ENCODE measurements at places on chromosomes 6 and 20.

- DNase-seq, result no peak
Measured at GRCh38 chr6:25472906-25473305, 179.1 kb upstream of the SCGN start.

DNA sequence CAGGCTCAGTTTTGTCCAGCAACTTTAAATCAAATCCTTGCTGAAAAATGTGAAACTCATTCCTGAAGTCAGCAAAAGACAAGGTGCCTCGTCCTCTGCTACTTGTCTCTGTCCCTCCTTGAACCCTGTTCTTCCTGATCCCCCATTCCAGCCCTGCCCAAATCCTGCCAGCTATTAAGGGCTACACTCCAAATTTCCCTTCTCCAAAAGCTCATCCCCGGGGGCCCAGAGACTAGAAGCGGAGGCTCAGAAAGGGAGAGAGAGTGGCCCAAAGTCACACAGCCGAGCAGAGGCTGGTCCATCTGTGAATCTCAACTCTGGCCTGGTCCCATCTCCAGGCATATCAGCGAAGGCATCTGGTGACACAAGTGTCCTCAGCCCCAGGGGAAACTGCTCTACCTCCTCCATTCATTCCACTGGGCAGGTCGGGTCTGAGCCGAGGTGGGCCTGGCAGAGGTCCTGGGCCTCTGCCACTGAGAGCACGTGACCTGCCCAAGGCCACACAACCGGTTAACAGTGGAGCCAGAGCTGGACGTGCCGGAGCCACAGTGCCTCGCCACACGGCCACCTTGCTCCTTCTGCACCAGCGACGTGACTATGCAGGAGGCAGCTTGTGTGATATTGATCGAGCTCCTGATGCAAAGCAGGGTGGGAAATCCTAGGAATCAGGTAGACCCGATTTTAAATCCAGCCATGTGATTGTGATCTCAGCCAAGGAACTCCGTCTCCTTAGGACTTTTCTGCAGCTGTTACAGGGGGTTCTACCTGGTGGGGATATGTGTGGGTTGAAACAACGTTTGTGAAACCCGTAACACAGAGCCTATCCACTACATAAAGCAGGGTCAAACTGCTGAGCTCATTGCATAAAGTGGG lies 28.6 kb downstream of the NOL4L start:
- no peak for DNase-seq

- DNase-seq, result no peak
Measured at GRCh38 chr6:2915150-2915549, 12.0 kb upstream of the SERPINB9 start.

- DNase-seq, result no peak
Measured at GRCh38 chr6:169164986-169165385, 88.7 kb downstream of the THBS2 start.

- DNase-seq, result no peak
Measured at GRCh38 chr6:126628125-126628524, 288.2 kb downstream of the CENPW start.

GRCh38 chr6:2205396-2205795 lies 40.0 kb downstream of the GMDS start:
- no peak for DNase-seq

GRCh38 chr6:158211273-158212055 lies 43.3 kb downstream of the GTF2H5 start:
- DNase-seq, result no peak

- peak; percentile 90 for DNase-seq
Measured at GRCh38 chr6:135280375-135281136, 99.4 kb downstream of the MYB start.

DNA sequence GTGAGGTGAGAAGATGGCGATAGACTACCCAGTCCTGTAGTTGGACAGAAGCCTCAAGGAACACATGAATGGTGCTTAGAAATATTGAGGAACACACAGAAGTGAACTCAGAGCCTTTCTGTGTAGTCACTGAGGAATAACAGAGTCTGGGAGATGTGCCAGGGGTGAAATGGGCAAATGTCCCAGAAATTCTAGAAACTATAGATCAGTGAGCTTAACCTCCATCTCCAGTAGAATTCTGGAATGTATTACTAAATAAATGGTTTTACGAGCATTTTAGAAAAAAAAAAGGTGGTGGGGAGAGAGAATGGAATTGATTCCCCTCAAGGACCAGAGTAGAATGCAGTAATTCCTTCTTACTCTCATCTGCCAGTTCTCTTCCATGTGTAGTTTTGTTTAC lies 380.0 kb downstream of the LMBRD1 start:
- DNase-seq, result no peak

GRCh38 chr20:5510446-5510845 lies 193.7 kb upstream of the PROKR2 start:
- no peak for DNase-seq

- no peak for DNase-seq
Measured at GRCh38 chr20:10475225-10475624, 40.1 kb downstream of the SLX4IP start.

- DNase-seq, result no peak
Measured at GRCh38 chr20:51505566-51505965, 37.0 kb downstream of the NFATC2 start.

DNA sequence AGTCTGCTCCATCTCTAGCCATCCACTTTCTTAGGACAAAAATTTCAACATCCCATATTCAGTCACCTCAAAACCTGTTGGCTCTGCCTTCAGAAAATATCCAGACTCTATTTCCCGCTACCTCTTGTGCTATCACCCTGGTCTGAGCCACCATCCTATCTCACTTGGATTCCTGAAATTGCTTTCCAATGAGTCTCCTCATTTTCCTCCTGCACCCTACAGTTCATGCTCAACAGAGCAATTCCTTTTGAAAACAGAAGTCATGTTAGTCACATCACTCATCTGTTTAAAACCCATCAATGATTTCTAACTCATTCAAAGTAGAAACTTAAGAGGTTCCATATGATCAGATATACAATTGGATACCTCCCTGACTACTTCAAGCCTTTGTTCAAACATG lies 229.9 kb downstream of the ADGRG6 start:
- no peak for DNase-seq

DNA sequence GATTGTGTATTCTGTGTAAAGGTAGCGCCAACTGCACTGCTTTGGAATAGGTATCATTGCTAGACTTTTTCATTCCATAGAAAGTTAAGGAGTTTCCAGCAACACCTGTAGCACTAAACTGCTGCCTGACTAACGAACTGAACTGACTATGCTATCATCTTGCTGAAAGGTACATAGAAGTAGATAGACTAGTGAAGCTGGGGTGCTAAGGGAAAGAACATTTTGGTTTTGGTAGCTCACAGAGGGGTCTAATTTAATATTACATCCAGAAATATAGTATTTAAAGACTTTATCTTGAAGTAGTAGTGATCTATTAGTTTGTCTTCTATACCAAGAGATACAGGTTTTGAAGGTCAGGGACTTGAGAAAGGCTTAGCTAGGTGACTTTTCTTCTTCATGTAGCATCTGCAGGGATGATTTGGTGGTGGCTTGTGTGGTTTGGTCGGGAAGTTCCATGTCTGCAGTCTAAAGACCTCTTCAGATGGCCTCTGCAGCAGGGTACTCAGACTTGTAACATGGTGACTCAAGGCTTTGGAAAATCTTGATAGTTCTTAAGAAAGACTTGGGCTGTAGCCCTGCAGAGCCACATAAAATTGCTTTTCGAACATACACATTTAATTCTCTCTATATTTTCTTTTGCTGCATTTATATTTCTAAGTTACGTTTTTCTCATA lies 10.2 kb downstream of the SENP6 start:
- DNase-seq, result peak; percentile 15

DNA sequence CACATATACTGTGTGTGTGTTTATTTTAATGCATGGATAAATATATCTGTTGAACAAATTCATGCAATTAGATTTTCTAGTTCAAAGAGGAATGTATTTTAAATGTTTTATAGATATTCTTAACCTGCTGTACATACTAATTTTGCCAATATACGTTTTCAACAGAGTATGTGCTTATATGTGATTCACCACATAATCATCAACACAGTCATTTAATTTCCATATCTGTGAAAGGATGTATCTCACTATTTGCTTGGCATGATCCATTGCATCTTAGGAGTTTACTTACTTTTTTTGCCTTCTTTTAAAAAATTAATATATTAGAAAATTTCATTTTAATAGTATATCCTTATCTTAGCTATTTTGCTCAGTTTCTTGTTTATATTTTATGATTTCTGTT lies 902.3 kb upstream of the CITED2 start:
- no peak for DNase-seq

GRCh38 chr6:169807699-169808607 lies 56.5 kb downstream of the ERMARD start:
- DNase-seq, result no peak

GRCh38 chr6:89729818-89730217 lies 89.8 kb downstream of the MDN1 start:
- no peak for DNase-seq

GRCh38 chr6:52403627-52404026 lies 16.5 kb upstream of the EFHC1 start:
- DNase-seq, result no peak

DNA sequence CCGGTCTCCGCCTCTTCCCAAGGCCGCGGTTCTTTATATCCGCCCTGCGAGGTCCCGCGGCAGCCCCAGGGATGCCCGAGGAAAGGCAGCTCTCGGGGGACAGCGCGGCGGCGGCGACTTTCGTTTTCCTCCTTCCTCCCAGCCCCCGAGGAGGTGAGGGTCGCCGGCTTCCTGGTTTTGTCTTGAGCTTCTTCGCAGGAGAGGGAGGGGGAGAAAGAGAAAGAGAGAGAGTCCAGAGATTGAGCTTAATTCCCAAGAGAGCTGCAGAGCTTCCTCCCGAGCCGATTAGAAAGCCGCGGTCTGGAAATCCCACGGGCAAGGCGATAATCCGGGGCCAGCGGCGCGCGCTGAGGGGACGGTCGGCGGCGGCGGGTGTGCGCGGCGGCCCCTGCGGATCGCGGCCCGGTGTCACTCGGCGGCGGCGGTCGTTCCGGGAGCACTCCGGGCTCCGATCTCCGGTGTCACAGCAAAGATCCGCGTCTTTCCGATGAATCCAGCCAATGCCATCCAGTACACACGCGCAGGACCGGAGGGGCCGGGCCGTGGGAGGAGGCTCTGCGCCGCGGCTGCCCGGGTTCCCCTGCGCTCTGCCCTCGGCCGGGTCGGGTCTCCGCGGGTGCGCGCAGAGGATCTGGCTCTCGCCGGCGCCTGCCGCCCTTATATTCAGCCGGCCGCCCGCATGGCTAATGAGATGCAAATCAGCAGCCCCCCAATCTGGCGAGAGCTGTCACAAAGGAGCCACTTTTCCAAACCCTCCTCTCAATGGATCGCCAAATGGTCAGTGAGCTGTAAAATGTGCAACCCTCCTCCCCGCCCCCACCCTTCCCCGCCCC lies at the start of gene DLL1:
Gene DLL1, minus strand, starts transcription at position 783 of the 833 bp plus-strand sequence. CDS start 939 bp downstream, outside the sequence.
- DNase-seq, result peak; percentile 30

GRCh38 chr6:111832833-111833418 lies 40.3 kb downstream of the FYN start:
- no peak for DNase-seq

DNA sequence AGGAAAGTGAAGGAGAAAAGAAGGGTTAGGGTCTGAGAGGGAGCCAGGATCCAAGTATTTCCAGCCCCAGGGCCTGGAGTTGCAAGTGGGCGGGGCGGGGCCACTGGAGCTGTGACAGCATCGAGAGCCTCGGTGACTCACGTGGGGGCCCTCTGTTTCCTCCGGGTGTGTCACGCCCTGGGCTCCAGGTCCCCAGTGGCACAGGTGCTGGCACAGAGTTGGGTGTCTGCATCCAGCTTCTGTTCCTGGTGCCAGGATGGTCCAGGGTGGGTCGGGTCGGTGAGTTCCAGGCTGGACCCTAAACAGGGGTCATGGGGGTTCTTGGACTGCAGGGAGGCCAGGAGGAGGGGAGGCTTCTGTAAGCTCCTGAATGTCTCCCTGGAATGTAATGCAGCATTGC lies 16.7 kb downstream of the RAET1L start:
- DNase-seq, result no peak

- no peak for DNase-seq
Measured at GRCh38 chr6:85484948-85485347, 35.1 kb downstream of the NT5E start.

- no peak for DNase-seq
Measured at GRCh38 chr6:144695858-144696533, 410.9 kb downstream of the UTRN start.

- no peak for DNase-seq
Measured at GRCh38 chr6:34992376-34992775, 103.3 kb downstream of the ANKS1A start.

GRCh38 chr20:62794007-62794724 lies 2.1 kb upstream of the MRGBP start:
- peak; percentile 89 for DNase-seq

- no peak for DNase-seq
Measured at GRCh38 chr20:59744756-59745155, 140.4 kb downstream of the PHACTR3 start.

DNA sequence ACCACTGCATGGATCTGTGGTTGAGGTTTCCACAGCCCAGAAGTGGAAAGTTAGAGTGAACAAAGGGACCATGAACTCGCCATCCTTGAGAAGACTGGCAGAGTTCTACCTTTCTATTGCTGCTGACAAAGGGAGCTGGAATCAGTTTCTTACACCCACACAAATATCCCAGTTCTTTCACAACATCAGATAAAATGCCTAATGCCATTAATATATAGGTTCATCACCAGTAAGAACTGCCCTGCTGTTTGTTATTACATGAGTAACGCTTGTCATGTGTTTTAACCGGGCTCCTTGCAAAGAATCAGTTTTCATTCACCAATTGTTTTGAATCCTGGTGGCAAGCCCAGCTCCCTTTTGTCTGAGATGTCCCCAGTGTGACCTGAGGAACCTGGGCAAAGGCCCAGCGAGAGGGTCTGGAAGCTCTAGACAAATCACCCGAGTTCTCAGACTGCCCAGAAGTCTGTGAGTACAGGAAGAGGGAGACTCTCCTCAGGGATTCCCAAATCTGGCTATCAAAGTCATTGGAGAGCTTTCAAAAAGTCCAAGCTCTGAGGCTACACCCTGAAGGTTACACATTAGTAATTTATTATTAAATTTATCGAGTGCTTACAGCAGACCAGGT lies 7.5 kb upstream of the CD164 start:
- DNase-seq, result no peak

DNA sequence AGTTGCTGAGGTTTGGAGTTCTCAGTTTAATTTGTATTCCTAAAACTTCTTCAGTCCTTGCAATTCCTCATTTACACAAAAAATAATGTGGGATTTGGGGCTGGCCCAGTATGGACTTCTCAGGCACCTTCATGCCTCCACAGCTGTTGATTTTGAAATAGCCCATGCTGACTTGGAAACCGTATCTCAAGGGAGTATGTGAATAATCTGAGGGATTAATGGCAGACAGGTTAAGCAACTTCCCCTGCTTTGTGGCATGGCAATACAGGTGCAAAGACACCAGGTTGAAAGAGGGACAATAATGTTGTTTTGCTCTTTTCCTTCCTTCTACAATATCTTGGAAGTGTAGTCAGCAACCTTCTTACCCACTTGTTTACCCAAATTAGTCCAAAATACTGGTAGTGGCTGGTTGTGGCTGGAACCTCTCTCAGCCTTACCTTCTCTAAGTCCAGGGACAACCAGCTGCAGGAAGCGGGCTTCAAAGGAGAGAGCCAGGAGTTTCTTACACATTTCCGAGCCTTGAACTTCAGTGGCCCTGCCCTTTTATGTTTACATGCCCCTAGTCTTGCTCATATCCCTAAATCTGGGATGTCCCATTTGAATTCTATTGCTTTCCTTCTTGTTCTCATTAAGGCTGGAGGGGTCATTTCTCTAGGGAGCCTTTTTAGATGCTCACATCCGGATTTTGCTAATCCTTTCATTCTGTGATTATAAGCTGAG lies 44.1 kb upstream of the ADGRF1 start:
- no peak for DNase-seq
